ENCODE measurements at places on chromosomes 3 and 15.

- DNase-seq = no peak
Observed at GRCh38 chr3:105166893-105167292, 199.8 kb upstream of the ALCAM start.

GRCh38 chr3:106688464-106688863 is 688.8 kb upstream of the CCDC54 start:
- DNase-seq = no peak

DNA sequence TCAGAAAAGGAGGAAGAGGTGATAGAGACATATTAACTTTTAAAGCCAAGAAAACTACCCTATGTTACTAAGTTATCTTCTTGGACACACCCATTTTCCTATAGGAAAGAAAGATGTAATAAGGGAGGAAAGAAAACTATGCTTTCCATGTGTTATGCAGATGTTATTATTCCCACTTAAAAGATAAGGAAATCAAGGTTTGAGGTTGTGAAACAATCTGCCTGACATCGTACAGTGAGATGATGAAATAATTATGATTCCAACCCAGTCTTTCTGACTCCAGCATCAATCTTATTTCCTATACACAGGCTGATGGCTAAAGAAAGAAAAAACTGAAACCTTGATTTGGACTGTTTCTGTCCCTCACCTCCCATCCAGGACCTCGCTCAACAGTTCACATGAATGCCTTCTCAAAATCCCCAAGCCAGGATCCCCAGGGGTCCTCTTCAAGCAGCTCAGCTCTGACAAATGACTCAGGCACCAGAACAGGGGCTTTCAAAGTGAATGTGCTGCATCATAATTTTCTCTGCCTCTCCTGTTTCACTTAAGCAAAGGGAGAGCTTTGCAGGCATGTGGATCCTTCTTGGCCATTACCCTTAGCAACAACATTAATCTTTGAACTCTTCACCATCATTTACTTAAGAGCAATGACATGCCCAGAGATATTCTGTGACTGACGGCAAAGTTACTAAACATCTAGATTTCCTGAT is 12.4 kb upstream of the EID1 start:
- no peak for DNase-seq

GRCh38 chr3:111594205-111594604 is 941 bp downstream of the ZBED2 start:
- DNase-seq = no peak

- DNase-seq = no peak
Observed at GRCh38 chr3:100516838-100517237, 24.4 kb downstream of the TMEM45A start.

- DNase-seq = no peak
Observed at GRCh38 chr3:14123308-14124222, 1.1 kb downstream of the CHCHD4 start.

DNA sequence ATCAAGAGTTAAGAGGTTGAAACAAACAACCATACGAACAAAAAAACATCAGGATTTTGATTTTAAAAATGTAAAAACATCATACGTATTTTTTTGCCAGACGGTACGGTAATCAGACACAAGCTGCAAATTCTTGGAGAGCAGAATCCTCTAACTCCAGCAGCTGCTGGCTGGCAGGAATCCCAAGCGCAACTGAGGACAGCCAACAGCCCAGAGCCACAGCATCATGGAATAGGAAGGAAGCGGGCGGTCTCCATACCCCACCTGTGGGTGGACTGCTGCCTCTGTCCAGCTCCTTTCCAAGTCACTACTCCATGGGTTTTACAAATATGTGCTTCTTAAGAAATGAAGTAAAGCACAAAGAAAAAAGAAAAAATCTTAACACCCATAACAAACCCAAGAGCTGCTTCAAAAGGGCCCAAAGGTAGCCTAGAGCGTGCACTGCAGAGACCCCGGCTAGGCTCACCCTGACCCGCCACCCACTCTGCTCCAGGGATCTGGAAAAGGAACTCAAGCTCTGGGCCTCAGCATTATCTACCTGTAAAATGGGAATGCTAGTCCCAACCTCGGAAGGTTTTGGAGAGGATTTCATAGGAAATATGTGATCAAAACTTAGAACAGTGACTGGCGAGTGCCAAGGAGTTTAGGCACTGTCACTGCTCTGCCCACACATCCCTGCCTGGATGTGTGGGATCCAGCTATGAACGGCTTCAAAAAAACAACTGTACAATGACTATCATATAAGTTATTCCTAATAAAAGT is 33.4 kb downstream of the ZXDC start:
- DNase-seq = no peak

DNA sequence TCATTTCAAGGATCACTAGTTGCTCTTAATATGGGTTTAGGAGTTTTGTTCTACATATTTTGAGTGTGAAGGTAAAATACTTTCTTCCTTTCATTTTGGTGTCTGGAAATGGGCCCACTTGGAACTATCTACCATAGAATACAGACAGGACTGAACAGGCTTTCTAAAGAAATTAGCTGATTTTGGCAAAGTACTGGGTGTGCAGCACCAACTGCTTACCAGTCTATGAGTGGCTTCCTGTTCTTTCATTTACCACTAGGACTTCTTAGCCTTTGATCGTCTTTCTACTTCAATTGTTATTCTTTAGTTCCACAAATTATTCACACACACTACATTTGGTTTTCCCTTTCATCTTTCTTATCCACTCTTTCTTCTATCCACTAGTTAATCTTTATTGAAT is 1196.3 kb downstream of the ROBO1 start:
- DNase-seq = no peak
